Activated CD8-positive, alpha-beta memory T cell treated with anti-CD3 and anti-CD28 coated beads for 1 hour (primary cell): ENCODE measurements at places on chromosomes 13 and 19.

DNA sequence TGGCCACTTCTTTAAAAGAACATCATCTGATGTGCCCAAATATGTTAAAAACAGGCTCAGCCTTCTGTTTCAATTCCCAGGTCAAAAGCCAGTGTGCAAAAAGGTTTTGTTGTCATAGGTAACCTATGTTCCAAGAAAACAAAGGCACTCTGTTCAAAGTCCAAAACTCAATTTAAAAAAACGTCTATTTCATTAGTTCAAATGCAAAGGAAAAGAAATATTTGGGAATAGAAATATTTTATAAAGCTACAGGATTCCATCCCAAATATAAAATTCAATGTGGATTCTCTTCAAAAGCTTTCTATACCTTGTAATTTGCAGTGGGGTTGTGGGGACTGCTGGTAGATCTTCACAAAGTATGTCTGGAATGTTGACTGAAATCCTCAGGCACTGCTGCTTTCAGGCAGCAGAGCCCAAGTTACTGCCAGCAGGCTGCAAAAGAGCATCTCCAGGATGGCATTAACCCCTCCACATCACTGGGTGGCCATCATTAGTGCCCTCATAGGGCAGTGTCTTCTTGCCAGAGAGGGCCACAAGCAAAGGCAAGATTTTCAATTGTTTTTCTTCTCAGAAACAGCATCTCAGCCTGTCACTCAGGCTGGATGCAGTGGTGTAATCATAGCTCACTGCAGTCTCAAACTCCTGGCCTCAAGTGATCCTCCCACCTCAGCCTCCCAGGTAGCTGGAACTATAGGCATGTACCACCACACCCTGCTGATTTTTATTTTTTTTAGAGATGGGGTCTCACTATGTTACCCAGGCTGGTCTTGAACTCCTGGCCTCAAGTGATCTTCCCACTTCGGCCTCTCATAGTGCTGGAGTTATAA, 22.8 kb upstream of the STK24 start:
- DNase-seq, result no peak

GRCh38 chr13:42735010-42735409, 46.4 kb upstream of the FAM216B start:
- no peak for DNase-seq

DNA sequence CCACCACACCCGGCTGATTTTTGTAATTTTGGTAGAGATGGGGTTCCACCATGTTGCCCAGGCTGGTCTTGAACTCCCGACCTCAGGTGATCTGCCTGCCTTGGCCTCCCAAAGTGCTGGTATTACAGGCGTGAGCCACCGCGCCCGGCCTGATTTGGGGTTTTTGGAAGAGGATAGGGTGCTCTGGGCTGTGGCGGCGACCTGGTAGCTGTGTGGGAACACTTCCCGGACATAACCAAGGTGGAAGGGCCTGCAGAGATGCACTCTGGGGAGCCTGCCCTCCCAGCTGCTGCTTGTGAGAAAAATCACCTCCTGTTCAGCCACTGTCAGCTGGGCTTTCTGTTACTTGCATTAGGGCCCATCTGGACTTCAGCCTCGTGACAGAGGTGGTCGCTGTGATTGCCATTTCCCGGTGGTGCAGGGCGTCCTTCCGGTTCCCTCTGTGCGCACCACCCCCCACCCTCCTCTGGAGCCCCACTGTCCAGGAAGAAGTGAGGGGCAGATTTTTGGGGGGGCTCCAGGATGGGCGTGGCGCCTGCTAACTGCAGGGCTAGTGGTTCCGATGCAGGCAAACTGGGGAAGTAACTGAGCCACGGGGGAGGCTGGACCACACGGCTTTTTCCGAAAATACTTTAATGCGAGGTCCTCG, 7.5 kb downstream of the IL4I1 start:
- DNase-seq, result no peak

- DNase-seq, result no peak
These were observed 338.6 kb downstream of the KCNRG start for GRCh38 chr13:50353651-50354415.

- DNase-seq, result no peak
These were observed 800.7 kb upstream of the SLITRK5 start for GRCh38 chr13:86870444-86870843.

DNA sequence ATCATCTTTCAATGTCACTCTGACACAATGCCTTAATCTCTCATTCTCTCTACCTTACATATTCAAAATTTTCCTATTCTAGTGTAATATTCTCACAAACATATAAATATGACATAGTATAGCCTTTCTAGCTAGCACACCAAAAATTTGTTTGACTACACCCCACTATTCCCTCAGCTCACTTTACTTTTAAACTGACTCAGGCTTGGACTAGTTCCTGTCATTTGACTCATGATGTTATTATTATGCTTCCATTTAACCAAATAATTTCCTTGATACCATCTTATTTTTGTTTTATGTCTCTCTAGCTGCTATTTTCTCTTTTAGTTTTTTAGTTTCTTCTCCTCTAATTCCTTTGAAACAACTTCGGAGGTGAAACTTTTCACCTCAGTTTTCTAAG, 1745.6 kb upstream of the PCDH20 start:
- DNase-seq, result no peak

DNA sequence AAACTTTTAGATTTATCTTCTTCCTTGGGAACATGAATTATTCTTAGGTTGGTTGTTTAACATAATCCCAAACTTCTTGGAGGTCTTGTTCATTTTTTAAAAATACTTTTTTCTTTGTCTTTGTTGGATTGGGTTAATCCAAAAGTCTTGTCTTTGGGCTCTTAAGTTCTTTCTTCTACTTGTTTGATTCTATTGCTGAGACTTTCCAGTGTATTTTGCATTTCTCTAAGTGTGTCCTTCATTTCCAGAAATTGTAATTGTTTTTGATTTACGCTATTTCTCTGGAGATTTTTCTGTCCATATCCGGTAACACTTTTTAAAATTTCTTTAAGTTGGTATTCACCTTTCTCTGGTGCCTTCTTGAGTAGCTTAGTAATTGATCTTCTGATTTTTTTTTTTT, 9.8 kb upstream of the KLK15 start:
- no peak for DNase-seq

DNA sequence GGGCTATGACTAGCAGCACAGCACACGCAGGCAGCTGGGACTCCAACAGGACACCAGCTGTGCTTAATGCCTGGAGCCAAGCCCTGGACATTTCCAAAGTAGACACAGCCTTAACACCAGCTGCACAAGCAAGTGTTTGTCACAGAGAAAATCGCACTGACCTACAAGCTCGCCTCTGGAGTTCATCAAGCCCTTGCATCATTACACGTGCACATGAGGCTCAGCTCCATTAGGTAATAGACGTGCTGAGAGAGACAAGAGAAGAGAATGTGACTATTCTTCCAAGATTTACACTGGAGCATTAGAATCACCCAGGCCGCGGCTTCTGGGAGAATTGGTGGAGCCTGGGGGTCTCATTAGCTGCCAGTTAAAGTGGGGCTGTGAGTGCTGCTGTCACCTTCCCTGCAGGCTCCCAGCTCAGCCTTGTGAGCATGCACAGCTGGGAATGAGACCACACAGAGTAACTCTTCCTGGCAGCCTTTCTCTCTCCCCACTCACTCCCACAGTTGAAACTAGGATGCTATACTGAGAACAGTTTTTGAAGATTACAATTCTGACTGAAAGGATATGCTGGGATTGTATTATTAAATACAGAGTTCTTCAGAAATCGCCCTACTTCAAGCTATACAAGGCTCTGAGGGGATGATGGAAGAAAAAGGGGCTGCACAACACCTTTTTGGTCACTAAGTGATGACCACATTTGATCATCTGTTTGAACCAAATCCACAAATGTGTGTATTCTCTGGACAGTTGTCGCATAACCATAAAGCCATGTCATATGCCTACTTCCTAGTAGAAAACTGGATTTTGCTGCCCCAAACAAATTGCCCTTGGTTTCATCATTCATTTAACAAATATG, 10.5 kb downstream of the STOML3 start:
- no peak for DNase-seq

DNA sequence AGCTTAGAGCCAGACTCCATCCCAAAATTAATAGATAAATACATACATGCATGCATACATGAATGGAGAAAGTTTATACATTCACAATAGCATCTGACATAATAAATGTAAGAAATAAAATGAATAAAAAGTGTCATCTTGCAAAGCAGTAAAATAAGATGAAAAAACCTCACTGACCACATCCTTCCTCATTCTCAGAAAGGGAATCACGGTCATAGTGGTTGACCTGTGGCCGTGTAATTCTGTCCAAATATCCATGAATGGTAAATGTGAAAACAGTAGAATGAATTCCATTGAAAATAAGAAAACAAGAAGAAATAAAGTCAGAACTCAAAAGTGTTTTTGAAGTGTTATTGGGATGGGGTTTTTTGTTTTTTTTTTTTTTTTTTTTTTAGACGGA, 9.8 kb upstream of the CDC42EP5 start:
- DNase-seq, result no peak
